ENCODE measurements at places on chromosomes 3 and 15.
A peak's percentile ranks its signal among the peaks of the same experiment; 100 is the strongest.

GRCh38 chr3:178182337-178182779 lies 353.9 kb upstream of the KCNMB2 start:
- DNase-seq = no peak

GRCh38 chr15:74252291-74252690 lies 16.2 kb downstream of the CCDC33 start:
- no peak for DNase-seq

DNA sequence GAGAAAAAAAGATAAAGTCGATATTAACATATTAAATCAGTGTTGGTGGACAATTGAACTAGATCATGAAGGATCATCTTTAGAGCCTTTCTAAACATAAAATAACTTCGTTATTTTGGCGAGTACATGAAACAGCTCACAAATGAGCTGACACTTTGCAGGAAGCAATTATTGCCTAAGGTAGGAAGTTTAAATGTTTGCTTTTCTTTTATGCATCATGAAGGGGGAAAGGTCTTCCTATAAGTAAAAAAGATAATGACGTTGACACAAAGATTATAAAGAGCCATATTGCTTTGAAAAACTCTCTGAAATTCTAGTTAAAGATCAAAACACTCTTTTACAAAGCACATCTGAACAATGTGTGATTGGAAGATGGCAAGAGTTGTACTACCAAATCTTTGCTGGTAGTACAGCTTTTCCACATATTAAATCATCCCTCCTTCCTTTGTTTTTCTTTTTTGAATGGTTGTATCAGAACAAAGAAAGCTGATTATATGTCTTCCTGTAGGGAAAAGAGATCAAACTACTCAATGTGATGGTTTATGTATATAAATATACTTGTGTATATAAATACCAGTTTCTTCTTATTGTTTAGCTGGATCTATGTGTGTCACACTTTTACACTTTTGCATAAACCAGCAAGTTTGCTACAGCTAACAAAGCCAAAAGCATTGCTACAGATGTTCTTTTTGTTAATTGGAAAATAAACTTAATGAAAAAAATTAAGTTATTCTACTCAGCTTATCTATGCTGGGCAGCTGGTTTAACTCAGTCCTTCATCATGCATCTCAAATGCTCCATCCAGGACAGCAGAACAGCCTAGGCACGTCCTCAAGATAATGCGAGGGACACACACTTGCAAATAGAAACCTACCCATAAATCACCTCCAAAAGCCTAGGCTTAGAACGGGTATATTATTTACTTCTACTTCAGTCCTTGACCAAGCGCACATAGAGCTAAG lies 850.8 kb upstream of the ROBO1 start:
- no peak for DNase-seq

- no peak for DNase-seq
Observed at GRCh38 chr3:126512916-126513650, 4.5 kb downstream of the UROC1 start.

GRCh38 chr15:48325400-48325799 lies 5.8 kb upstream of the DUT start:
- DNase-seq = no peak

DNA sequence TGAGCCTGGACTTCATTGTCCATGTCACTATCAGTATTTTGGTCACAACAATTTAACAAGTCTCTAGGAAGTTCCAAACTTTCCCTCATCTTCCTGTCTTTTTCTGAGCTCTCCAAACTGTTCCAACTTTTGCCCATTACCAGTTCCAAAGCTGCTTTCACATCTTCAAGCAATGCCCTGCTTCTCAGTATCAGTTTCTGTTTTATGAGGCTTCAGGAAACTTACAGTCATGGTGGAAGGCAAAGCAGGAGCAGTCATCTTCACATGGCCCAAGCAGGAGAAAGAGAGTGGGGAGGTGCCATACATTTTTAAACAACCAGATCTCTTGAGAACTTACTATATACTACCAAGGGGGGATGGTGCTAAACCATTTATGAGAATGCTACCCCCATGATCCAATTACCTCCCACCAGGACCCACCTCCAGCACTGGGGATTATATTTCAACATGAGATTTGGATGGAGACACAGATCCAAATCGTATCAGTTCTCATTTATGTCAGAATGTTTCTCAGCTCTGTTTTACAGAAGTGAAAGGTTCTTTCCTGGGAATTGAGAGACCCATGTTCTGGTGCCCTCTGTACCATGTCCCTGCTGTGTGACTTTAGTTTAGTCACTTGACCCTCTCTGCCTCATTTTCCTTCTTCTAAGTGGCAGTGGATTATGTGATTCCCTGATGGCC lies 169.7 kb downstream of the PLCL2 start:
- no peak for DNase-seq

DNA sequence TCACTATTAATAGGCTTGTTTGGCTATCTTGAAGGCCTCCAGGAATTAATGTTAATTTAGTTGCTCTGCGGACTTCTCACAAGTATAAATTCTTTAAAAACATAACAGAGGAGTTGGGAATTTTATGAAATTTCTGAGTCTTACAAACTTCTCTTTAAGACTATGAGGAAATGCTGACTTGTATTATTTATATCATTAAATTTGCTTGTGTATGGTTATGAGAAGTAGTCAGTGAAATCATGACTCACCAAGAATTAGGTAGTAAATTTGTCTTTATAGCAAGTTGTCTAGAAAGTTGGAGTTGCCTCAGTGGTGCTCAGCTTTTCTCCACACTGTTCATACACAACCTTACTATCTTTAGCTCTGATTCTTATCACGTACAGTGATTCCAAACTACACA lies 26.5 kb downstream of the PHLDB2 start:
- DNase-seq = no peak

DNA sequence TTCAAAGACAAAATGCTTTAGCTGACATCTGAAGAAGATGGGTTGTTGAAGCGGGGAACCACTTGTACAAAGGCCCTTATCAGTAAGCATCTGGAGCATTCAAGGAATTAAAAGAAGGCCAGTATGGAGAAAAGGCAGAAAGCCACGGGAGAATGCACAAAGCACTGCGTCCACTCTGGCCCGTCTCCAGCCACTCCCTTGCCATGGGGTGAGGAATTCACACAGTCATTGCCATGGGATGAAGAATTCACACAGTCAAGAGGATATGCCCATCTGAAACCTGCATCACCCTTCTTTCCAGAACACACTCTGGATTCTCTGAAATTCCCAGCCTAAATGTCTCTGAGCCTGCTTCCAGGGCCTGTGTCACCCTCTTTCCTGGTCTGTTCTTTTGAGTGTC lies 26.7 kb upstream of the STAG1 start:
- no peak for DNase-seq

DNA sequence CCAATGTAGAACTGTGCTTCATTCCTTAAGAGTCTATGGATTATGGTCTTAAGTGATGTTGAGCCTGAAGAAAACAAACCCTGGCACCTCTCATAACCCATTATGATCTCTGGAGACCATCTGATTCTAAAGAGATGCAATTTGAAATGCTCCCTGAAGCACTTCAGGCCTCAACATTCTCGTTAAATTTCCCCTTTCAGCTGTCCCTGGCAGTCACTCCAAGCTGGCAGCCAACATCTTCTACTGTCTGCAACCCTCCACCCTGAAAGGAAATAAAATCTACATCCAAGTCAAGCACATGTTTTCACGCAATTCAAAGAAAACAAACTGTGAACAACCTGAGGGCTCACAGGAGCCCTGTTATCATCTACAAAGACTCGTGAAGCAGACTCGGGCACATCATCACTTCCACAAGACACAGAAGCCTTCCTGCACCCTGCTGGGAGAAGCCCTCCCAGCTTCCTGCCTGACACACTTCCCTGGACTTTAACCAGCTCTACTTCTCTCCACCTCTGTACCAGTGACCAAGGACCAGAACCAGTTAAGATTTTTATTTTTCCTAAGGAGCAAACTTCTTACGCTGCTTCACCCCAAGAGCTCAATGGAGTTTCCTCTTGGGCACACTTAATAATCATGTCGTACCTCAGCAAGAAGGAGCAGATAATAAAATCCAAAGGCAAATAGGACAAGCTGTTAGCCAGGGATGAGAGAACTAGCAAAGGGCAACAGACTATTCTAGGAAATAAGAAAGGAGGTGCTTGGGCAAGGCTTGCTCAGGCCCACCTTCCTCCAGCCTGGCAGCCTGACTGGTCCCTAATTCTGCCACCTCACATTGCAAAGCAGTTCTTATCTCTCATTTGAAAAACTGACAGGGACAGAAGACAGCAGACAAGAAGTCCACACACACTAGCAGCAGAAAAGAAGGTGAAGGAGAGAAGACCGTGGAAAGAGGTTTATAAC lies 67.1 kb downstream of the MAGI1 start:
- peak; percentile 58 for DNase-seq

- DNase-seq = peak; percentile 82
Observed at GRCh38 chr3:186825294-186825821, 17.2 kb upstream of the ADIPOQ start.

GRCh38 chr3:13579063-13579462 lies 30.1 kb downstream of the FBLN2 start:
- no peak for DNase-seq

- no peak for DNase-seq
Observed at GRCh38 chr3:112721231-112721630, 80.3 kb upstream of the CCDC80 start.

DNA sequence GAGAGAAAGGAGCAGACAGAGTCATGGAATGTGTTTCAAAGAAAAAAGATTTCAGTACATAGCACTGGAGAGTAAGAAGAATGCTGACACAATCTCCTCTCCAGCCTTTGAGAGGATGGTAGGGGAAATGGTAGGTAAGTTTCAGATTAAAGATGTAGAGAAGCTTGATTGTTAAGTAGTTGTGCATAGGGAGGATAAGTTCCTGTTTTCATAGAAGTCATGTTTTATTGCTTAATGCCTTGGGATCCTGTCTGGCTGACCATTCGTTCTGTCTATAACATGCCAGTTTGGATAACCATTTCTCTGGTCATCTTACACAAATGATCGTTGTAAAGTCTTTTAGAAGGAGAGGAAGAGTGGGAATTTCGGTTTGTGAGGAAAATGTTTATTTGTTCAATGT lies 95.7 kb upstream of the IGSF10 start:
- DNase-seq = no peak

- DNase-seq = no peak
Observed at GRCh38 chr15:44102675-44103254, 92.3 kb downstream of the FRMD5 start.

DNA sequence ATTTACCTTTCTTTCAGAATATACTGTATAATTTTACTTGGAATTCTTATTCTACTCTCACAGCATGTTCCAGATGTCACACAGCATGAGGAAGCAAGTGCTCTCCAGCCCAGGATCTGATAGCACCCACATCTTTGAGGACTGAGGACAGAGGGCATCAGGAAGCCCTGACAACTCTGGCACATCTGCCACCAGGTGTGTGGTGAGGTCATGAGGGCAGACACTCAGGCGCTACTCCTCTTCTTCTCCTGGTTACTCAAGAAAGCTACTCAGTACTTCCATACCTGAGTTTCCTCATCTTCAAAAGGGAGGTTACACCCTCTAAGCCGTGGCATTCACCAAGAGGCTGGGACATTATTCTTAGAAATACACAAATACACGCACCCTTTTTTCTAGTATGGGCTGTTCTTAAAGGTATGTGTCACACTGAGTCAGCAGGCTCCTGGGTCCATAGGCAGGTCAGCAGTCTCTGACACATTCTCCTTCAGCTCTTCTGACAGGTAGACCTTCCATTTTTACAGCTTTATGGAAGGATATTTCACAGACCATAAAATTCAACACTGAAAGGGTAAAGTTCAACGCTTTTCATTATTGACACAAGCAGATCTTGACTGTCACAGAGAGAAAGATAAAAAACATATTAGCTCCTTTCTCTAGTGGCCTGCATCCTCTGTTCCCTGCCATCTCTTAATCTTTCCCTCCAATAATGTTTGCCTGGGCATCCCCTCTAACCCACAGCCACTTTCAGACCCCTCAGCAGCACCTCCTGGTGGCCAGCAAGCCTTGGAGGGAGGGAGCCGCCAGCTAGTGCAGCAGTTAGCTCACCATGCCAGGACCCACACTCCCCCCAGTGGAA lies 103.2 kb upstream of the TJP1 start:
- DNase-seq = peak; percentile 93

DNA sequence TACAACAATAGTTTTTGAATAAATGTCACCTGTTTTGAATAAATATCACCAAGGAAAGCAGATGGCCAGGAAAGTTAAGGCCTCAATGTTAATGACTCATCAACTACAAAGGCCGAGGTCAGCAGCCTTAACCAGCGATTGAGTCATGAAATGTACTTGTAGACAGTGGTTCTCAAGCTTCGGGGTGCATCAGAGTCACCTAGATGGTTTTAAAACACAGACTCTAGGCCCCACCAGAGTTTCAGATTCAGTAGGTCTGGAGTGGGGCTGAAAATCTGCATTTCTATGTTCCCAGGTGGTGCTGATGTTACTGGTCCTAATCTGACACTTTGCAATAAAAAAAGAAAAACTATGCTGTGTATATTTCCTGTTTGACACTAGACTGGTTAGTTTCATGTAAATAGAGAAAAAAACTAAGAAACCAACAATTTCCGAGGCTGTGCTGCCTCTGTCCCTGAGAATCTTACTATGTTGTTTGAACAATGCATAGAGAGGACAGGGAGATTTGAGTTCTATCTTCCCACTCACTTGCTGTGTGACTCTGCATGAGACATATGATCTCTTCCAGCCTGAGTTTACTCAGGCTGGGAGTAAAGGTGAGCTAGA lies 9.8 kb downstream of the RAB27A start:
- no peak for DNase-seq

DNA sequence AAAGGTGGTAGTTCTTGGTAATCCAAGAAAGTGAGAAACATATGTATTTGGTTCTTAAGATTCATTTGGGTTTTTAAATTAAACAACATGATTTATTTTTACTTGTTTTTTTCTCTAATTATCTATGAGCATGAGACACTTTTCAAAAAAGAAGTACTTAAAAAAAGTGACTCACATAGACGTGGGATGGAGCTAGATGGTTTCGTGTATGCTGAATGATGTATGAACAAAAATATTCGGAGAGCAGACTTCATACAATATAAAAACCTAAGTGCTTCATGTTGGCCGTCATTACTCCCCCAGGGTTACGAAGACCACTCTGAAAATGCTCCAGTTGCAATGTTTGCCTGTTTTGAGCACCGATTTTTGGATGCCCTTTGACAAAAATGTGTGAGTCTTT lies 90.9 kb downstream of the RORA start:
- DNase-seq = no peak

DNA sequence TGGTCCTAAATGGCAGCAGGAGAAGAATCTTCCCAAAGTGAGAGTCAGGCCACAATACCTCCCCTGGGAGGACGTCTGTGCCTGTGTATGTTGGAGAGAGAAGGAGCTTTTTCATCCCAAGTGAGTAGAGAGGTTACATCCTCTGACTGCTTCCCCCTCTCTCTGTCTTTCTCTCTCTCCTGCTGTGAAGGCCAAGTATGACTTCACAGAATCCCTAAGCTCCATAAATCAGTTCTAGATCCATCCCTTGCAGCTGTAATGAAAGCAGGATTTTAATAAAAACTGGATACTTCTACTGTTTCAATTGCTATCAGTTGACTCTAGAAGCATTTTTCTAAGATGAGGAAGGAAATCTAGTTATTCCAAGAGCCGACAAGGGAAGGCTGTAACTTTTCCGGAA lies 389.1 kb upstream of the PROK2 start:
- DNase-seq = no peak

DNA sequence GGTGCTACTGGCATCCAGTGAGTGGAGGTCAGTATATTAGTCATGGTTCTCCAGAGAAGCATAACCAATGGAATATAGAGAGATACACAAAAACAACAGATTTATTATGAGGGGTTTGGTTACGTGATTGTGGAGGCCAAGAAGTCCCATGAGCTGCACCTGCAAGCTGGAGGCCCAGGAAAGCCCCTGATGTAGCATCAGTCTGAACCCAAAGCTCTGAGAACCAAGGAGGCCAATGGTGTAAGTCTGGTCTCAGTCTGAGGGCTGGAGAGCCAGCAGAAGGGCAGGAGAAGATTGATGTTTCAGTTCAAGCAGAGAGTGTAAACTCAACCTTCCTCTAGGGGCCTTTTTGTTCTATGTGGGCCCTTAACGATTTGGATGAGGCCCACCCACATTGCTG lies 144.1 kb downstream of the KLF13 start:
- no peak for DNase-seq

All from ELF-1 (cell line).